ENCODE measurements at places on chromosomes 5 and 9. TPM values are rescaled to one million over a fixed set of nuclear protein-coding genes. Genes with fewer than 3 reads are reported as not detected.

- DNase-seq = no peak
Measured at GRCh38 chr5:117955831-117956230, 1032.5 kb downstream of the DTWD2 start.

DNA sequence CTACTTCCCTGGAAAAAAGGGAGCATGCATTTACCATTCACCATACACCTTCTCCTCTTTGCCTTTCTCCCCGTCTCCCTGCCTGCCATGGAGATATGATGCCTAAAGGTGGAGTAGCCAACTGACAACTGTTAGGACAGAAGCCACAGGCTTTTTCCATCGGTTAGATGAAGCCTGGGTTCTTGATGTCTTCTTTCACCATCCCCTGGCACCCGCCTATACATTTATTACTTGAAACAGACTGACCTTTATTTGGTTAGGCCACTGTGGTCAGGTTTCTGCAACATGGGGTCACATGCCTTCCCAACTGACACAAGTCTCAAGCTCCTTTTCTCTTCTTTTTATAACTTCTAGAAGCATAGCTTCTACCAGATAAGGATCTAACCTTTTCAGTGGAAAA, 7.1 kb downstream of the LCP2 start:
- no peak for DNase-seq

GRCh38 chr5:59583151-59583809, 310.2 kb downstream of the PDE4D start:
- DNase-seq = no peak

DNA sequence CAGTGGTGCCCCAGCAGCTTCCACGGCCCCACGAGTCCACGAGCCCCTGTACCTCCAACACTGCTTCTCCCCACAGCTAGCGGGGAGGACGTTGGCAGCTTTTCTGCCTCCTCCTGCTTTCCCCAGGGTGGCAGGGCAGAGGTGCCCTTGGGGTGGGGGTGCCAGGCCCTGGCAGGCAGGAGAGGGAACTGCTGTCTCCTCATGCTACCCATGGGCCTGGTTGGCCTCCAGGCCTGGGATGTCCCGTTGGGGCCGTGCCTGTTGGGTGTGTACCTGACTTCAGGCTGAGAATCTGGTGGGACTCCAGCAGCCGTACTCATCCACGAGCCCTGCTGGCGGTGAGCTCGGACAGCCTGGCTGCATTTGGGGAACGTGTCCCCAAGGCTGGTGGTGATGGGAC, 27.3 kb downstream of the RXRA start:
- DNase-seq = no peak

- no peak for DNase-seq
Measured at GRCh38 chr5:178114325-178115135, 1.2 kb downstream of the N4BP3 start.

- no peak for DNase-seq
Measured at GRCh38 chr9:38018958-38019602, 49.9 kb downstream of the SHB start.

GRCh38 chr5:160970605-160971191, 118.7 kb upstream of the ATP10B start:
- no peak for DNase-seq

GRCh38 chr9:131724683-131725082, 15.2 kb downstream of the RAPGEF1 start:
- no peak for DNase-seq

DNA sequence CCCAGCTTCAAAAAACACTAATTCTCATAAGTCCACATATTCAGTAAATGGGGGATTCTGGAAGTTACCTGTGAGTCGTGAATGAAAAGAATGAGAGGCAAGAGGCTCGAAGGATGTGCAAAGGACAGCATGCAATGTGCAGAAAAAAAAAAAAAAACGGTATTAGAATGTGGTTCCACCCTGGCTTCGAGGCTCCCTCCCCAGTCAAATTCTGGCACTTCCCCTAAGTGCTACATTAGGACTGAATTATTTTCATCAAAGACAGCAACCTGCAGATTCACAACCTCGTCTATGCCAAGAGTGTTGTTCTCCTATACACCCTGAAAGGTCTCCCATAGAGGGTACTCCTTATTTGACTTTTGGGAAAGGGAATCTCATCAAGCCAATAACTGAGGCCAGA, 16.5 kb downstream of the CAPSL start:
- no peak for DNase-seq

- no peak for DNase-seq
Measured at GRCh38 chr5:54990841-54991258, 5.5 kb upstream of the ESM1 start.

DNA sequence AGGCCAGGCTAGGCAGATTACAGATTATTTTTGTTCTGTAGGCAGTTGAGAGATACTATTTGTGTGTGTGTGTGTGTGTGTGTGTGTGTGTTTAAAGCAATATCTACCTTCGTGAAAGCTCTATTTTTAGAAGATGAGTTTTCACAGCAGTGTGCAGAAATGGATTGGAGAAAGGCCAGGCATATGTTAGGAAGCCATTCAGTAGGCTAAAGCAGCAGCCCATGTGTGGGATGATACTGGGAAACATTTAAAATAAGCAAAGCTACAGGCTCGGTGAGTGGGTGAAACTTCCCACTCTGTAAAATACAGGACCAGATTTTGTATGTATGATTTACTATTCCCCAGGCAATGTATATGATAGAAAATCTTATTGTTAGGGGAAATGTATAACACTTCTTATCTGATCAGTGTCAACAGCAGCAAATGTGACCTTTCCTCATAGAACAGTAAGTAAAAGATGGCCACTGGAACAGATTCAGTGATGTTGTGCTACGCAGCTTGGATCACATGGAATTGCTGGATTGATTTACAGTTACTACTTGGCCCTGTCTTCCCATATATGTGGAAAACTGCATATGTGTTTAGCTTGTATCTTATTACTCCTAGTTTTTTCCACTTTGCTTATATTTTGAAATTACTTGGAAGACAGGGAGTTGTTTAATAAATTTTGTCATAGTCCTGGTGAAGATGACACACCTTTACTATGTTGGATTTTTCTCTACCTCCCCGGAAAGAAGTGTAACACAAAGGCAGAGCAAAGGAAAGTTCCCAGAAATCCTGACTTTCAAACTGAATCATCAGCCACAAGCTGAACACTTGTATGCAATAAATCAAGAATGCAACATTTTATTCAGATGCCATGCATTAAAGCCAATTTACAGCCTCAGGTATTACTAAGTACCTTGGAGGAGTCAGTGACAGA, 1077.7 kb upstream of the SEMA6A start:
- peak; percentile 29 for DNase-seq

- DNase-seq = no peak
Measured at GRCh38 chr5:13034061-13034460, 910.4 kb downstream of the DNAH5 start.

GRCh38 chr5:15577132-15577531, 77.2 kb downstream of the FBXL7 start:
- DNase-seq = no peak

DNA sequence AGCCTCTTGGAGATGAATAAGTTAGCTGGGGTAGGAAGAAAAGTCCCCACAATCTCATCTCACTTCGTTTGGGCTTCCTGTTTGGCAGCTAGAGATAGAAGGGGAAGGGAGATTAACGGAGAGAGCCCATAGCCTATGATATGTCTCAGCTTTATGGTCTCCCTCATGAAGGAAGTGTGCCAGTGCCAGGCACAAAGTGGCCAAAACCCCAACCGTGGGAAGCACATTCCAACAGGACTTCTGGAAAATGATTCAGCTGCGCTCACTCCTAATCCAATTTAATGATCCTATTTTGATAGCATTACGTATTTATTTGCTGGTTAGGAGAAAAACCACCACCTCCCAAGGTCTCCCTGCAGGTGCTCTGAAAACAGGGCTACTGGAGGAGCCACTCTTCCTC, 303.1 kb upstream of the CLINT1 start:
- no peak for DNase-seq

DNA sequence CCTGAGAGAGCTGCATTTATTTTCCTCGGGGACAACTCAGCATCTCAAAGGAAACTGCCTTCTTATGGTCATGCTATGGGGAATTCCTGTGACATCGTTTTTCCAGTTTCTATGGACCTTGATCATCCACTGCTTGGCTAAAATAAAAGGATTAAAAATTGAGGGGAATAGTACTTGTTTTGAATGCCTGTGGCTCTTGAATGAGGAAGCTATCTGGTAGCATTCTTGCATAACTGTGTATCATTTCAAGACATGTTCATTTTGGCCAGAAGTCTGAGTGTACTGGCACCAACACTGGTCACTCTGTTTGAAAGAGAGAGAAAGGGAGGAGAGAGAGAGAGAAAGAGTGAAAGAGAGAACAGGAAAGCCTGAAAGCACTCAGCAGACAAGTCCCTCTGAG, 116.7 kb downstream of the DOCK2 start:
- no peak for DNase-seq

DNA sequence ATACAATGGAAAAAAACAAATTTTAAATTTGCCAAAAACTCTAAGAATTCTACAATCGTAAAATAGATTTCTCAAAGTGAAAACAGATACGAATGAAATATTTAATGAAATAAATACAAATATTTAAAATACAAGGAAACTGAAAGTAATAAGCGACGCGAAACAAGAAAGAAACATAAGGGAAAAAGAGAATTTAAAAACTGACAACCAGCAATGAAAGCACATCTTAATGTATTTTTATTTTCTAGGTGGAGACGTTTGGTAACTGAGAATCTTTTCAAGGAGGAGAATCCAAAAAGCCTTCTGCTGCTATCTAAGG, 1.0 kb downstream of the ANXA2R start:
- DNase-seq = no peak

GRCh38 chr9:91223000-91223399, 138.7 kb downstream of the AUH start:
- DNase-seq = no peak

DNA sequence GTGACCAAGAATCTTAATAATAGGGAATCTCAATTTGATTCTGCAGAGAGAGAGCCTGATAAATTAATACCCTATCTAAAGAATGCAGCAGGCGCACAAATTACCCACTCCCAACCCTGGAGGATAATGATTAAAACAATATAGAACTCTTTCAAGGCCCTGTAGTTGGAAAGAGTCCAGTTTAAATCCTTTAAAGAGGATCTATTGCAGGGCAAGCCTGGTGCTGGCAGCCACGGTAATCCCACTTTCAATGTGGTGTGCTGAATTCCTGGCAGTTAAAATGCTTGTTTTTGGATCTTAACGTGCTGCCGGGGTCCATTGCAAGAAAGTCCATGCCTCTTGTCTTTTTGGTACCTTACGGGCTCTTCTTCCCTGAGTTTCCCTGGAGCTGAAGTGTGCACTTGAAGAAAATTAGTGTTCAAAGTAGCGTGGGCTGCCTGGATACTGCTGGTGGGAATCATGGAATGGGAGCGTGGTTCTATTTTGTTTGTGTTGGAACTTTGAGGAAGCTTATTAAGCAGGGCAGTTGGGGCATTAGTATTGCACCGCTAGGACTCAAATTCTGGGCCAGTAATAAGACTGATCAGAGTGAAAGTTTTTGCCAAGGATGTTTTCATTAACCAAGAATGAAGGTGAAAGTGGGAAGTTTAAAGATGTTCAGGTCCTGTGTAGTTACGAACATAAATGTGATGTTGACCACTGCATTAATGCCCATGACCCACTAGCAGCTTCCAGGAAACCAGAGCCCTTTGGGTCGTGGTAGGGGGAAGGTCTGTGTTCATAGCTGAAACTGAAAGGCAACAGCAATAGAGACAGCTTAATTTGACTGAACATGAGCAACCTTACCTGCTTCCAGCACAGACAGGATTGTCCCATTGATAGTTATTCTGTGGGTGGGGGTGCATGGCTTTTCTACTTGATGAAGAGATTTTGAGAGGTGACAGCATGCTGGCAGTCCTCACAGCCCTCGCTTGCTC, 20.8 kb downstream of the MARCHF6 start:
- no peak for DNase-seq

- no peak for DNase-seq
Measured at GRCh38 chr5:151030056-151030336, 9.6 kb downstream of the GPX3 start.

- DNase-seq = no peak
Measured at GRCh38 chr5:172944741-172945140, 14.5 kb upstream of the RPL26L1 start.

Gene GABRA1
- not detected for polyA plus RNA-seq

Gene NUTM2G
- 0.24 TPM for polyA plus RNA-seq

Gene SPATA31D4
- polyA plus RNA-seq = not detected

Gene GFI1B
- polyA plus RNA-seq = 0.72 TPM
